T-helper 2 cell treated with Interferon-gamma antibody and Interleukin-4, amounts not matched to agents 5 μg/mL and 100 μg/mL, for 36 hours (primary cell): ENCODE measurements at places on chromosomes 13 and 19.

GRCh38 chr19:30955112-30956104, 393.8 kb downstream of the TSHZ3 start:
- no peak for DNase-seq

GRCh38 chr13:95185311-95185710, 115.9 kb downstream of the ABCC4 start:
- no peak for DNase-seq

- DNase-seq = no peak
Observed at GRCh38 chr13:56317841-56318240, 822.9 kb upstream of the PRR20A start.

DNA sequence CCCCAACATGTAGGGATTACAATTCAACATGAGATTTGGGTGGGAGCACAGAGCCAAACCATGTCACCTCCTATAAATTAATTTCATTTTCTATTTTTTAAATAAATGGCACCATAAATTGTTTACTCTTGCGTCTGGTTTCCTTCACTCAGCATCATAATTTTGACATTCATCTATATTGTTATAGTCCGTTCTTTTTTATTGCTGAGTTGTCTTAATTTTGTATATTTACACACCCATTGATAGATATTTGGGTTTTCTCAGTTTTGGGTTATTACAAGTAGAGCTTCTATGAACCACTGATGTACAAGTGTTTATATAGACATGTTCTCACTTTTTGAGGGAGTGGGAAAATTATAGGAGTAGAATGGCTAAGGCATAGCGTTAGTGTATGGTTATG, 445.4 kb downstream of the MYO16 start:
- DNase-seq = no peak

- DNase-seq = no peak
Observed at GRCh38 chr13:105991622-105992277, 543.7 kb downstream of the EFNB2 start.

DNA sequence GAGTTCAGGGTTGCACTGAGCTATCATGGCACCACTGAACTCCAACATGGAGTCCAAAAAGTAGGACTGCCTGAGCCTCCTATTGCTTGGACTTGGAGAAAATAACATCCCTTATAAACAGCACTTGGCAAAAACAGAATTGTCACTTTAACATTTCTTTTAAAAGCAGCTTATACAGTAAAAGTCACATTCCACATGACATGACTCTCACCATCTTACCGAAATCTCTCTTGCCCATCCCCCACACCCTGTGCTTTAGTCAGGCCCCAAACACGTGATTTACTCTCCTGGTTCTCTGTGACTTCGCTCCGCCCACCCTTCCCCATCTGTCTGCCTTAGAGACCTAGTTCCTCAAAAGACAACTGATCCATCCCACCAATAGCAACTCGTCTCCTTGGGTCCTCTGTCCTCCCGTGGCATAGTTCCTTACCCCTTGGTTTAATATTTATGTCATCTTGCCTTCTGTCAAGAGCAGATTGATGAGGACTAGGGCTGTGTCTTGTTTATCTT, 4.6 kb downstream of the SAFB start:
- DNase-seq = peak; percentile 27

DNA sequence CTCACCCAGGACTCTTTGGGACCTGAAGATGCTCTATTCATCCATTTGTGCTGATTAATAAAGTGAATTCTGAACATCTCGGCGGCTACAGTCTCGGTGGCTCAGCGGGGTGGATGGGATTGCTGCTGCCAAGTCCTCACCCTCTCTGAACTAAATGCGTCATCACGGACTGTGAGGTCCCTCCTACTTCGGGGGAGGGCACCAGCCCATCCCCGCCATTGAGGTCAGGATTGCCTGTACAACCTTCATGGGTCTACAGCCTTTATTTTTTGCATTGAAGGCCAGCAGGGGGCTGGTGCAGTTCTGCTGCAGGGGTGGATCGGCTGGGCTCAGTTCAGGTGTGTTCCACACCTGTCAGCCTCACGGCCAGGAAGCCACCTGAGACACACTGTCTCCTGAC, 181.8 kb downstream of the COL4A1 start:
- no peak for DNase-seq

GRCh38 chr13:22432690-22433089, 748.1 kb upstream of the SGCG start:
- DNase-seq = no peak

DNA sequence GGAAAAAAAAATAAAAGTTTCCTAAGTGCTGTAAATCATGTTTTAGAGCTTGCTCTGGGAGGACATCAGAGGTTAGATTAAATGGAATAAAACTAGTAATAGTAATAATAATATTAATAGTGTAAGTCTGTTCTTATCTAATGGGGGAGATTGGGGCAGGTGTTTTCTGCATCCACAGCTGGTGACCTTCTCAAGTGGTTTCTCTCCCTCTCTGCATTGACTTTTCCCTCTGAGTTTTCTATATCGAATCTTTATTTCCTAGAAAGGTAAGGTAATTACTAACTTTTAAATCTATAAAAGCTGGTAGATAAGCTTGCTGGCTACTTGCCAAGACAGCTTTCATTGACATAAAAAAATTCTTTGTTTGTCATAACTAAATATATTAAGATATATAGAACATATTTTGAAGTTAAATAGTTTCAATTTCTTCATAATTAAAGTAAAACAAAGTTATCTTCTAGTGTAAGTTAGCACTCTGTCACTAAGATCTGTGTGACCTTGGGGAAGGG, 49.6 kb upstream of the DIAPH3 start:
- no peak for DNase-seq

- DNase-seq = no peak
Observed at GRCh38 chr13:51746802-51747201, 57.2 kb downstream of the DHRS12 start.

- DNase-seq = peak; percentile 81
Observed at GRCh38 chr19:4759388-4760284, 31.9 kb upstream of the FEM1A start.

- peak; percentile 33 for DNase-seq
Observed at GRCh38 chr19:11382898-11383705, 1.0 kb downstream of the EPOR start.

GRCh38 chr19:57802269-57802668, 12.4 kb downstream of the ZNF552 start:
- no peak for DNase-seq

DNA sequence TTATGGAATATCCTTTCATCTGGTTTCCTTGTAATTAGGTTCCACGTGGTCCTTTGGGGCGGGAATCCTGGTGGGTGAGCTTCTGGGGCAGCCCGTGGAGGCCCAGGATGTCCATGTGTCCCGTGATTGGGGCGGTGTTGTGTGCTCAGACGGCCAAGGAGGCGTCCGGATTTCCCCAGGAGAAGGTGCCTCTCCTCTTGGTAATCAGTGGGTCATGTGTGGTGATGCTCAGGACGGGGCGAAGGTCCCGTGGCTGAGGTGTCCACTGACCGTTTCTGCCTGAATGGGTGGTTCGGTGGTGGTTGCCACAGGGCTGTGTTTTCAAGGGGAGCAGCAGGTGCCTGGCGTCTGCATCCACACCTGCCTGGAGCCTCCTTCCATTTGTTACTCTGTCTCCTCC, 52.2 kb upstream of the F7 start:
- no peak for DNase-seq

GRCh38 chr13:109610517-109610916, 175.9 kb downstream of the IRS2 start:
- DNase-seq = peak; percentile 4

DNA sequence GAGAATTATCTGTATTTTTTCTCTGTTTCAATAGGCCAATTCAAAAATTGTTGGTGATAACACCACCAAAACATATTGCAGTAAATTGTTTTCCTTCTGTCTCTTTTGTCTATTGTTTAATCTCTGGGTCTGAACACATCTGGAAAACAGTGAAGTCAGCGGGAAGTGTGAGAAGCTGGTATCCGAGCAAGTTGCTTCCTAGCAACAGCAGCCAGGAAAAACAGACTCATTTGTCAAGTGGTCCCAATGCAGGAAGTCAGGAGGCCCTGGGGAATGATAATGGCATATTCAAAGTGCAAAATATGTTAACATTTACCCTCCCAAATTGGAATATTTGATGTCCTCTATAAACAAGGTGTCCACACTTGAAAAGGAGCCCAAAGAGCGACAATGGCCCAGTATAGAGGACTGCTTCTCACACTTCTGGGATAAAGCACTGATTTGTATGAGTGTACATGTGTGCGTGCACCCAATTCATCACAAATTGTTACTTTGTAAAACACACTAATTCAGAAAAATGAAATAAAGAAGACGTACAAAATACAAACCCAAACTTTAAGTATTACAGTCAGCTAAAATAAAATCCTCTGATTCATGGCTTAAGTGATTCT, 515.0 kb downstream of the TBC1D4 start:
- no peak for DNase-seq

- DNase-seq = no peak
Observed at GRCh38 chr19:58568453-58569130, 4.5 kb downstream of the MZF1 start.

- DNase-seq = no peak
Observed at GRCh38 chr13:33642374-33643065, 175.4 kb upstream of the RFC3 start.
